Smooth muscle cell of the coronary artery (primary cell): ENCODE measurements at places on chromosomes 11 and 22. TPM values are rescaled to one million over a fixed set of nuclear protein-coding genes. Genes with fewer than 3 reads are reported as not detected.

The FAM111B gene
- total RNA-seq: 0.12 and 2.6 TPM in 2 replicates

The TRIM68 gene
- 6.2 and 9.5 TPM in 2 replicates for total RNA-seq

The CRACR2B gene
- total RNA-seq: 0.45 and 0.70 TPM in 2 replicates

The APOBEC3C gene
- 5.4 and 6.0 TPM in 2 replicates for total RNA-seq

The SLC17A6 gene
- total RNA-seq: not detected in 2 replicates

The SLC6A5 gene
- total RNA-seq: not detected in 2 replicates

The SCGB2A2 gene
- not detected in 2 replicates for total RNA-seq

The CLDN5 gene
- 0.30 and 5.4 TPM in 2 replicates for total RNA-seq

The MS4A12 gene
- not detected in 2 replicates for total RNA-seq

The H19 gene
- 2.3 and 523 TPM in 2 replicates for total RNA-seq

The DEFB131B gene
- total RNA-seq: not detected in 2 replicates

The TRIM64 gene
- total RNA-seq: not detected in 2 replicates

The LRRC10B gene
- not detected in 2 replicates for total RNA-seq

The ANO5 gene
- total RNA-seq: under 0.01 and 0.30 TPM in 2 replicates

The MS4A4E gene
- not detected in 2 replicates for total RNA-seq

The STX3 gene
- 18.5 and 18.7 TPM in 2 replicates for total RNA-seq

The RIMBP3B gene
- 0.15 TPM in 1 of 2 replicates, not detected in the other for total RNA-seq

The POU2AF2 gene
- not detected in 2 replicates for total RNA-seq

The PRR33 gene
- not detected in 2 replicates for total RNA-seq

The OR52I1 gene
- not detected in 2 replicates for total RNA-seq

The GGT1 gene
- 0.83 and 2.3 TPM in 2 replicates for total RNA-seq

The AMOTL1 gene
- 37.3 and 47.8 TPM in 2 replicates for total RNA-seq

The SNU13 gene
- 76.8 and 94.9 TPM in 2 replicates for total RNA-seq

The EED gene
- 12.9 and 31.6 TPM in 2 replicates for total RNA-seq

The PRR5L gene
- total RNA-seq: 6.3 and 43.7 TPM in 2 replicates

The UBQLNL gene
- 0.08 and 0.12 TPM in 2 replicates for total RNA-seq

The DBX1 gene
- not detected in 2 replicates for total RNA-seq

The NPAS4 gene
- total RNA-seq: not detected in 2 replicates

The KRTAP5-11 gene
- total RNA-seq: not detected in 2 replicates

The PHF21B gene
- not detected in 2 replicates for total RNA-seq

The USP2 gene
- total RNA-seq: under 0.01 TPM in 2 replicates

The TEX12 gene
- total RNA-seq: 0.15 TPM in 1 of 2 replicates, not detected in the other

The TMEM121B gene
- 0.08 TPM in 1 of 2 replicates, not detected in the other for total RNA-seq

The ROBO4 gene
- total RNA-seq: 0.35 and 0.53 TPM in 2 replicates

The SORL1 gene
- total RNA-seq: 0.38 and 0.59 TPM in 2 replicates

The CCDC73 gene
- total RNA-seq: not detected in 2 replicates

The STIM1 gene
- total RNA-seq: 32.9 and 122 TPM in 2 replicates

The CHST1 gene
- 0.15 and 1.3 TPM in 2 replicates for total RNA-seq

The P2RY6 gene
- 0.12 and 5.9 TPM in 2 replicates for total RNA-seq

The POU2AF1 gene
- total RNA-seq: not detected in 2 replicates

The ENTHD1 gene
- total RNA-seq: not detected in 2 replicates

The TLCD5 gene
- total RNA-seq: 4.7 and 7.1 TPM in 2 replicates

The OR52E8 gene
- total RNA-seq: not detected in 2 replicates

The TRIM29 gene
- total RNA-seq: not detected in 2 replicates

The MOGAT2 gene
- total RNA-seq: not detected in 2 replicates

The MYO7A gene
- total RNA-seq: 0.08 and 0.23 TPM in 2 replicates

The RIN1 gene
- 6.8 and 9.7 TPM in 2 replicates for total RNA-seq

The C11orf97 gene
- total RNA-seq: not detected in 2 replicates

The QSER1 gene
- total RNA-seq: 4.7 and 10.4 TPM in 2 replicates

The CADM1 gene
- total RNA-seq: 0.45 and 7.3 TPM in 2 replicates

The DGCR6 gene
- 0.53 and 1.3 TPM in 2 replicates for total RNA-seq

The TEX54 gene
- not detected in 2 replicates for total RNA-seq
